Skeletal muscle cell (primary cell): ENCODE measurements at places on chromosomes 1 and 21.
A peak's percentile ranks its signal among the peaks of the same experiment; 100 is the strongest.

- DNase-seq, result peak; percentile 70
These were observed 46.8 kb upstream of the ZC3H11B start for GRCh38 chr1:219659684-219660083.

- DNase-seq, result no peak
These were observed 6.9 kb downstream of the CTTNBP2NL start for GRCh38 chr1:112402682-112403643.

DNA sequence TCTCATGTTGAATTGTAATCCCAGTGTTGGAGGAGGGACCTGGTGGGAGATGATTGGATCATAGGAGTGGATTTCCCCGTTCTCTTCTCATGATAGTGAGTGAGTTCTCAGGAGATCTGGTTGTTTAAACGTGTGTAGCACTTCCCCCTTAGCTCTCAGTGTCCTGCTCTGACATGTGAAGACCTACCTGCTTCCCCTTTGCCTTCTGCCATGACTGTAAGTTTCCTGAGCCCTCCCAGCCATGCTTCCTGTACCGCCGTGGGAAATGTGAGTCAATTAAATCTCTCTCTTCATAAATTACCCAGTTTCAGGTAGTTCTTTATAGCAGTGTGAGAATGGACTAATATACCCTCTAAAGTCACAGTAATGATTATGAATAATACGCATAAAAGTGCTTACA is 248.4 kb upstream of the LRRC7 start:
- DNase-seq, result no peak

DNA sequence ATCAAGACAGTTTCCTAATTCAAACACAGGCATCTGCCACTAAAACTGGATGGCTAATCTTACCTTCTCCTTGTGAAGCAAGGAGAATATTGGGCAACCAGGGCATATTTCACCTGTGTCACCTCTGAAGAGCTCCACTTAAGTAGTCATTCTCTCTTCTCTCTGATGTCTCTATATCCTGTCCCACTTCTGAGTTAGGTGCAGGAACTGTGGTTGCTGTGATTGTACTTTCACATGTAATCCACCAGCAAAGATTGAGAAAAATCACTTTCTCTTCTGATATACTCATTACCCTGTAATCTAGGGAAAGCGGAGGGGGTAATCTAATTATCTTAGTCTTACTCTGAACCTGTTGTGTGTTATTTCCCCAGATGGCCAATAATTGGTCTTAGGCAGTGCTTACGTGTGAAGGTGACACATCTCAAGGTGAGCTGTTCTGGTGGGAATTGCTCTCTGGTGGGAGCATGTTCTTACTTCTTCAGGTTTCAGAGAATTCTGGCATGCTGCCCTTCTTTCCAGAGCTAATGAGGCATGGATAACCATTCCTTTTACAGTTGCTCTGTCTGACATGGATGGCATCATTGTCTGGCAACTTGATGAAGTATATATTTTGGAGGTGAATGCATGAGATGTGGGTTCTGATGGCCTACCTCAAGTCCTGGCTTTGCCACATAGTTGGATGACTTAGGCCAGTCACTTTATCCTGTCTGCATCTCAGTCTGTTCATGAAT is 12.0 kb downstream of the XCL2 start:
- DNase-seq, result no peak

DNA sequence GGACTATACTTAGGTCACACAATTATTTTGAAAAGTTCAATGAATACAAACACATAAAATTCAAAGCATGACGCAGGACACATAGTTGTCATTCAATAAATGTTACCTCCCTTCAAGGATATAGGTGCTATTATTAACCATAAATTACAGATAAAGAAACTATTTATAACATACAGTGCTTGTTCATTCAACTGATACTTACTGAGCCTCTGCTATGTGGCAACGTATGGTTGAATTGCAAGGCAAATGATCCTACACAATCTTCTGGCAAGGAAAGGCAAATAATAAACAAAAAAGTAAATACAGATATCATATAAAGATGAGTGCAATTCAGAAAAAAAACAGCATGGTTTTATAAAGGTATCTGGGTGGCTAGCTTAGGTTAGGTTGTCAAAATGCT is 614.7 kb downstream of the LTN1 start:
- no peak for DNase-seq

- no peak for DNase-seq
These were observed 32.0 kb downstream of the PGBD5 start for GRCh38 chr1:230394134-230394533.

DNA sequence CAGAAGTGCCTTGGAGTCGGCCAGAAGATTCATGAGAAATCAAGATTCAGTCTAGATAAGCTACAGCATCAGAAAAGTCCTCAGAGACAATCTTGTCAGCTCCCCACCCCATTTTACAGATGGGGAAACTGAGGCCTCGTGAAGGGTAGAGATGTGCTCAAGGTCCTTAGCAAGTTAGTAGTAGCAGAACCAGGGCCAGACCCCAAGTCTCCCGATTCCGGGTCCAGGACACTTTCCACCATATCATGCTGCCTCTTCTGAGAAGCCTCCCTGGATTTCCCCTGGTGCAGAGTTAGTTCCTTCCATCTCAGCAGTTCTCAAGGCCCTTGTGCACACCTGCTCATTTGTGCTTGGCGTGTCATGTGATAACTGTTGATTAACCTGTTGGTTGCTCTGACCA is 91.5 kb upstream of the ACTL8 start:
- no peak for DNase-seq

- no peak for DNase-seq
These were observed 27.9 kb upstream of the HJV start for GRCh38 chr1:146049436-146049835.

- no peak for DNase-seq
These were observed 59.3 kb downstream of the PACC1 start for GRCh38 chr1:212355230-212355969.

DNA sequence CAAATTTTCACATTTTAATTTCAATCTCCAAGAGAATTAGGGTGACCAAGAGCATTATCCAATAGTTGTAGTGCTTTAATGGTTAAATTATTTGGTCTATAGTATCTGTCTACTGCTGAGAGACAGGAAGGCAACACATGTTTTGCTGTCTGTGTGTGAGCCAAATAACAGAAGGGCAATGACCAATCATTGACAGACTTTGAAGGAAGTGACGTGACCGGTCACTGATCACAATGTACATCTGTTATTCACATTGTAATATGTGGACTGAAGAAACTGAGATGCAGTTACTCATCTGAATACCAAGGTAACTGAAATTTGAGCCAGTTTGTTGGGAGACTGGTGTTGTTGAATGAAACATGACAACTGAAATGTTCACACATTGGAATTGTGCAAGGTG is 196.7 kb downstream of the LRRC40 start:
- DNase-seq, result no peak

DNA sequence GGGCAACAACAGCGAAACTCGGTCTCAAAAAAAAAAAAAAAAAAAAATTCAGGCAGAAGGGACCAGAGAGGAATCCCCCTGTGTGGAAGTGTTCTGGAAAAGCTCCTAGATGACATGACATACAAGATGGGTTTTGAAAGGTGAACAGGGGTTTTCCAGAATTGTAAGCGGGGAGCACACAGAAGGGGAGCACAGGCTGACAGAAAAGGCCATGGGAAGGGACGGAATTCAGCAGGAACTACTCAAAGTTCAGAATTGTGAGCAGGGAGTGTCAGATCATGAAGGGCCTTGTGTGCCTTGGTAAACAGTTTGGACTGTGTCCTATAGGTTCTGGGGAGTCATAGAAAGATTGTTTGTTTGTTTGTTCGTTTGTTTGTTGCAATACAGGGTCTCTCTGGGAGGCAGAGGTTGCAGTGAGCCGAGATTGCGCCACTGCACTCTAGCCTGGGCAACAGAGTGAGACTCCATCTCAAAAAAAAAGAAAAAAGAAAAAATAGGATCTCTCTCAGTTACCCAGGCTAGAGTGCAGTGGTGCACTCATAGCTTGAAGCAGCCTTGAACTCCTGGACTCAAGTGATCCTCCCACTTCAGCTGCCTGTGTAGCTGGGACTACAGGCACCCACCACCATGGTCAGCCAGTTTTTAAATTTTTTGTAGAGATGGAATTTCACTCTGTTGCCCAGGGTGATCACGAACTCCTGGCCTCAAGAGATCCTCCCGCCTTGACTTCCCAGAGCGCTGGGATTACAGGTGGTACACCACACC is 1.2 kb upstream of the RHBDL2 start:
- DNase-seq, result no peak

- no peak for DNase-seq
These were observed 87.2 kb upstream of the CNIH3 start for GRCh38 chr1:224528900-224529299.

GRCh38 chr21:28250946-28251345 is 741.7 kb downstream of the LTN1 start:
- no peak for DNase-seq

GRCh38 chr1:2314803-2315673 is 76.3 kb downstream of the MORN1 start:
- no peak for DNase-seq

- no peak for DNase-seq
These were observed 89.5 kb downstream of the OLFM3 start for GRCh38 chr1:101907264-101907663.

GRCh38 chr1:51636191-51636590 is 19.3 kb downstream of the OSBPL9 start:
- no peak for DNase-seq

DNA sequence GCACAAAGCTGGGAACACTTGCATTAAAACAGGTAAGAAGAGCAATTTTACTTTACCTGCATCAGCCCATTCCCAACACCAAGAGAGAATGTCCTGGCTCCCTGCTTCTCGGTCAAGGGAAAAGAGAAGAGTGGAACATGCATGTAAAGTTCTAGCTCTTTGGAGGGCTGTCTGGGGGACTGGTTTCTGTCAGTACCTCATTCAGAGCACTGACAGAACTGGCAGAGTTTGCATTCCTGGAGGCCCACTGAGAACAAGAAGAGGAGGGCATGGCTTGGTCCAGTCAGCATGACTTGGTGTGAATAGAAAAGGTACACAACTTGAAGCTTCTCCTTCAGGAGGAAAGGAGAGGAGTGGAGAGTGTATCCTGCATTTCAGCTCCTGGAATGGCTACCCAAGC is 83.9 kb downstream of the LRRC7 start:
- no peak for DNase-seq

DNA sequence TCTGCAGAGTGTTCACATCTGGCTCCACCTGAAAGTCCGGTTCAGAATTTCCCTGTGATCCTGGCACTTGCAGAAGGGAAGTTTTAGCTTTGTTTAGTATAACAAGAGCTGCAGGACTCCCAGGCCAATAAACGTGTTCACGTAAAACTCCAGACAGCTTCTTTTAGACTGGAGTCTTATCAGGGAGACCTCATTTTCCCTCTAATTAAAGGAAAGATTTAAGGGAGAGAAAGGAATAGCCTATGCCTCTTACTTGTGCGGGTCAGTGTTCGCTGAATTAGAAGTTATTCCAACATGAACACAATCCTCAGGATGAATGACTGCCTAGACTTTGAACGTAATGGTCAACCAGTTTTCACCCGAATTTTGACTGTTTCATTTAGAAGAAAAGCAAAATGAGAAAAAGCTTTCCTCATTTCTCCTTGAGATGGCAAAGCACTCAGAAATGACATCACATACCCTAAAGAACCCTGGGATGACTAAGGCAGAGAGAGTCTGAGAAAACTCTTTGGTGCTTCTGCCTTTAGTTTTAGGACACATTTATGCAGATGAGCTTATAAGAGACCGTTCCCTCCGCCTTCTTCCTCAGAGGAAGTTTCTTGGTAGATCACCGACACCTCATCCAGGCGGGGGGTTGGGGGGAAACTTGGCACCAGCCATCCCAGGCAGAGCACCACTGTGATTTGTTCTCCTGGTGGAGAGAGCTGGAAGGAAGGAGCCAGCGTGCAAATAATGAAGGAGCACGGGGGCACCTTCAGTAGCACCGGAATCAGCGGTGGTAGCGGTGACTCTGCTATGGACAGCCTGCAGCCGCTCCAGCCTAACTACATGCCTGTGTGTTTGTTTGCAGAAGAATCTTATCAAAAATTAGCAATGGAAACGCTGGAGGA is 202.1 kb upstream of the SGIP1 start:
- DNase-seq, result peak; percentile 75

GRCh38 chr1:174114788-174115448 is 44.4 kb upstream of the RABGAP1L start:
- DNase-seq, result peak; percentile 2

DNA sequence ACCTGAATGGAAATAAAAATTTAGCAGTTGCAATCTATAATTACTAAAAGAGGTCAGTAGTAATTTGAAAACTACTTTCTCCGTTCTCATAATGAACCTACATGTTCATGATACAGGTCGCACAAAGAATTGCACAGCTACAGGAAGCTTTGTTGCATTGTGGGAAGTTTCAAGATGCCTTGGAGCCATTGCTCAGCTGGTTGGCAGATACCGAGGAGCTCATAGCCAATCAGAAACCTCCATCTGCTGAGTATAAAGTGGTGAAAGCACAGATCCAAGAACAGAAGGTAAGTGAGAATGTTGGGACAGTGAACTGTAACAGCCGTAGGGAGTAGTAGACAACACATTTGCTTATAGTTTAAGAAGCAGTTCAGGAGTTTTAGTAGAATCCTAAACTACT is 68.8 kb upstream of the BMP8A start:
- DNase-seq, result no peak

- no peak for DNase-seq
These were observed 370.2 kb upstream of the USP24 start for GRCh38 chr1:55585402-55585792.

GRCh38 chr1:198699167-198700015 is 60.6 kb downstream of the PTPRC start:
- no peak for DNase-seq

DNA sequence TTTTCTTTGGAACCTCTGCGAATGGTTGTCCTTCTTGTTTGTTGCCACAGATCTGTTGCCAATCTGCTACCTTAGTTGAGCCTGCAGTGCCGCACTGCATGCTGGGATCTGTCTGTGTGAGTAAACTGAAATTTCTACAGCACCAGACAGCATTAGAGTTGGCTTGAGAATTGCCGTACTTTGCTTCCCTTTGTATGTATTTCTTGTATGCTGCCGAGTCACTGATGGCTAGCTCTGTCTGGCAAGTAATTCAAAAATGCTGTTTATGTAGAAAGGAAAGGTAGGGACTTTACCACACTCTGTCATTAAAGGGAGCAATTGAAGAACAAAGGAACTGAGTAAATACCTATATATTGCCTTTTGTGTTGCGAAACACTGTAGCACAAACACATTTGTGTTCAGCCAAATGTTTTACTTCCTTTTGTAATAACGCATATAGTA is 857.4 kb downstream of the USP25 start:
- peak; percentile 73 for DNase-seq

DNA sequence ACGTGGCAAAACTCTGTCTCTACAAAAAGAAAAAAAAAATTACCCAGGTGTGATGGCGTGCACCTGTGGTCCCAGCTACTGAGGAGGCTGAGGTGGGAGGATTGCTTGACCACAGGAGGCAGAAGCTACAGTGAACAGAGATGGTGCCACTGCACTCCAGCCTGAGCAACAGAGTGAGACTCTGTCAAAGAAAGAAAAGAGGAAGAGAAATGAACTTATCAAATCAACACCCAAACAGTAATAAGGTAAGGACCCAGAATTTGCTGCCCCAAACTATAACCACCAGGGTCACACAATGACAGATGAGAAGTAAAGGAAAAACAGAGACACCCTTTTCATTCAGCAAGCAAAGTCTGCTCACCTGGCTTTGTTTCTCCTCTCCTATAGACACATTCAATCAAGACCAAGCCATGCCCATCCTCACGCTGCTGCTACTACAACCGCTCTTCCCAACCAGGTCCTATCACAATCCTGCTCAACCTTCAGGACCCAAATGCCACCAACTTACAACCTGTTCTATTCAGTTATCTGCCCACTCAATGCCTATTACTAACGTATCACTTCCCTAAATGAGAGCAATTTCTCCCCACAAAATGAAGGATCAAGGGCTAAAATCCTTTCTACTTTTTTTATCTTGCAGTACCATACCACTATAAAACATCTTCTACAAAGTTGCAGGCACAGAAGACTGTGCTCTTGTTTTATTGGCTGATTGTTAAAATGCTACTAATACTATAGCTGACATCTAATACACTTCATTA is 183.5 kb downstream of the RERE start:
- DNase-seq, result no peak
